ENCODE measurements at places on chromosomes 2 and 18.

GRCh38 chr2:223079925-223080324 is 27.9 kb downstream of the KCNE4 start:
- no peak for DNase-seq

DNA sequence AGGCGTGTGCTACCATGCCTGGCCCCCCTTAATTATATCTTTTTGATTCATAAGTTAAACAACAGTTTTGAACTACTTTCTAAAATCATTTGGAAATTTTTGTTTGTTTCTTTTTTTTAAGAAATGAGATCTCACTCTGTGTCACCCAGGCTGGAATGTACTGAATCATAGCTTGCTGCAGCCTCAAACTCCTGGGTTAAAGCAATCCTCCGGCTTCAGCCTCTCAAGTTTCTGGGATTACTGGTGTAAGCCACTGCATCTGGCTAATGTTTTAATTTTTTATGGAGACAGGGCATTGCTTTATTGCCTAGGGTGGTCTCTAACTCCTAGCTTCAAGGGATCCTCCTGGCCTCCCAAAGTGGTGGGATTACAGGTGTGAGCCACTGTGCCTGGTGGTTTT is 71.5 kb downstream of the BABAM2 start:
- DNase-seq = no peak

DNA sequence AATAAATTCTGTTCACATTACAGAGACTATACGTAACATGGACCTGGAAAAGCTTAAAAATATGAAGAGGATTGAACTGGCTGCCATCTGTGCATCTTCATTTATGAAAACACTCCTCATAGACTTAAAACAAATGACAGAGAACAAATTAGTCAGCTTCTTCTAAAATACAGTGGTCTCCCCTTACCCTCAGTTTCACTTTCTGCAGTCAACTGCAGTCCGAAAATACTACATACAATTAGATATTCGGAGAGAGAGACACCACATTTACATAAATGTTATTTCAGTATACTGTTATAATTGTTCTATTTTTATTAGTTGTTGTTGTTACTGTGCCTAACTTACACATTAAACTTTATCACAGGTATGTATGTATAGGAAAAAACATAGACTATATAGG is 6.5 kb downstream of the RNF103 start:
- DNase-seq = no peak

GRCh38 chr2:200737585-200737984 is 74.1 kb upstream of the BZW1 start:
- no peak for DNase-seq
